ENCODE measurements at places on chromosomes 2 and 18.

DNA sequence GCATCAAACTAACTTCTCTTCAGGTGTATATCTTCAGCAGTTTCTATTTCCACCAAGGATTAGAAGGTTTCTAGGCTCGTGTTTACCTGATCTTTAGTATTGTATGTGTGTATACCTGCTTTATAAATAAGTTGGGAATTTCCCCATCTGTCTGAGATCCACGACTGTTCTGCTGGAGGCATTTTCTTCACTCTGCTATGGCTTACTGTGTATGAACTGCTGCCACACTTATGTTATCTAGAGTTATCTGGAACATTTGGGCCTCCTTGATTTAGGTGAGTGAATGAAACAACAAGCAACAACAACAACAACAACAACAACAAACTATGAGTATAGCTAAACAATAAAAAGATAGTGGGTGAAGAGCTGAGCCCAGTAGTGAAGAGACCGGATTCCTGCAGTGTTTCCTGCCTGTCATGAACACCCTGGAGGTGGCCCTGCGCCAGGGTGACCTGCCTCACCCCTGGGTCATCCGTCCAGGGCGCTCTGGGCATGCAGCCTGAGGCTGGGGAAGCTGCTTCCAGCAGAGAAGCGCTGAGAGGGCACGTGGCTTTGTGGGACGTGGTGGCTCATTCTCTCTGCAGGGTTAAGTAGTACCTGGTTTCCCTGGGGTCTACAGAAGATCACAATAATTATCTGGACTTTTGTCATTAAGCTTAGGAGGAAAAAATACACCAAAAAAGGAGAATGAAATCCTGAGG is 56.1 kb upstream of the GATA6 start:
- DNase-seq = no peak

DNA sequence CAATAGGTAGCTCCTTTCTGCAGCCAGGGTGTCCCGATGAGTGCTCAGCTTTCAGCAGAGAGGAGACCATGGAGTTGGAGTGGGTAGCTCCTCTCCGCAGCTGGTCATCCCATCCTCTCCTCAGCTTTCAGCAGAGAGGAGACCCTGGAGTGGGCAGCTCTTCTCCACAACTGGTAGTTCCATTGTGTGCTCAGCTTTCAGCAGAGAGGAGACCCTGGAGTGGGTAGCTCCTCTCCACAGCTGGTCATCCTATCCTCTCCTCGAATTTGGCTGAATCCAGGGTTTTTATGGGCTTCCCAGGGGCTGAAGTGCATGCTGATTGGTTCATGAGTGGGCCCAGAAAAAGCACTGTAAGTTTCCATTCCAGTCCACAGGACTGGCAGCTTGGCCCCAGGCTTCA is 75.2 kb downstream of the NCOA1 start:
- DNase-seq = no peak

GRCh38 chr2:108621687-108622681 is 87.7 kb downstream of the LIMS1 start:
- no peak for DNase-seq

GRCh38 chr18:10477121-10477862 is 22.9 kb downstream of the APCDD1 start:
- DNase-seq = no peak

DNA sequence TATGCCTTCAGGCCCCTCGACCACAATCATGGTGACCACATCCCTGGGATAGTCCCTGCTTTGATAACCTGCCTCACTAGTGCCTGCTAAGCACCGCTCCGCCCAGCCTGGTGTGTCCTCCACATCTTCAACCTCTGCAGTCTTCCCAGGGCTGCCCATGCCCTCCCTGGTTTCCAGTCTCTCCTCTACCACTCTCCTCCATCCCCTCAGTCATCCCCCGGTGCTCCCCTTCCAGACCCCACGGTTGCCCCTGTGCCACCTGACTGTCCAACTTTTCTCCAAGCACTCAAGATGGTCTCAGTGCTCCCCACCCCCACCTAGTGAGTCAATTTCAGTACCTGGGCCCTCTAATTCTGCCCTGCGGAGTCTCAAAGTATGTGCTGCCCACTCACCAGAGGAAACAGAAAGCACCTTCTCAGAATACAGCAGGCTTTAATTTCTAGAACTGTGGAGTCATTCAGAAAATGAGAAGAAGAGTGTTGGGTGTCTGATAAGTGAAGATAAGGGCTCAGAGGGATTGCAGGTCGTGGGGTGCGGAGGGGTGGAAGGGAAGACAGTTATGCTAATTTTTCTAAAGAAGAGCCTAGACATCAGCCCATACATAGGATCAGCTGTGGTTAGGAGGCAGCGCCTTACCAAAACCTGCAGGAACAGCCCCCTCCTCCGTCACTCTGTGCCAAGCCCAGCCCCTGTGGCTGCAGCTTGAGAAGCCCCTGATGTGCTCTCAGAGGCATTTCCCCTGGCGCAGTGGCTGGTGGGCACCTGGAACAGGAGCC is 53.6 kb upstream of the CAB39 start:
- DNase-seq = no peak
